CD4-positive, alpha-beta T cell treated with Interleukin-4 for 4 hours (primary cell): ENCODE measurements at places on chromosomes 16 and 17.
A peak's percentile ranks its signal among the peaks of the same experiment; 100 is the strongest.

GRCh38 chr17:17787568-17787967, 49.2 kb downstream of the SREBF1 start:
- DNase-seq: no peak

DNA sequence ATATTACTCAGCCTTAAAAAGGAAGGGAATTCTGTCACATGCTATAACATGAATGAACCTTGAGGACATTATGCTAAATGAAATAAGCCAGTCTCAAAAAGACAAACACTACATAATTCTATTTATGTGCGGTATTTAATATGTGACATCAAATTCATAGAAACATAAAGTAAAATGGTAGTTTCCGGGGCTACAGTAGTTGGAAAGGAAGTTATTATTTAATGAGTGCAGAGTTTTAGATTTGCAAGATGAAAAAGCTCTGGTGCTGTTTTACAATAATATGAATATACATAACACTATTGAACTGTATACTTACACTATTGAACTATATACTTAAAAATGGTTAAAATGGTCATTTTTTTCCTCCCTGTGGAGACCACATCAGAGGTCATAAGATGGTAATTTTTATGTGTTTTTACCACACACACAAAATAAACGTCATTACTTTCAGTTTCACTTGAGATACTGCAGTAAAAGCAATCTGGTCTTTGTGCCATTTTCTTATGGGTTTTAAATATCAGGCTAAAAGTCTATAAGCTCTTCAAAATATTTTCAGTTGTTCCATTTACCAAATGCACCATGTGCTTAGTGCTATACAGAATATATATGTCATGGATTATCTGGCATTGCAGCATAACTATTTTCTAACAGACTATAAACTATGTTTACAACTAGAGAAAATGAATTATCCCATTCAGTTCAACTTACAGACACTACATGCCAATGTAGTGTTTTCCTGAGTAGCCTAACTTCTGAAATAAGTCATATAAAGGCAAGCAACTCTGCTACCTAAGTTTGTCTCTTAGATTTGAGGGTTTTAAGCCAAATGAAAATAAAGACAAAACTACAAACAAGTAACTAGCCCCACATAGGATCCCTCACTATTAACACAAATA, 90.9 kb downstream of the SPAG9 start:
- peak; percentile 59 for DNase-seq

- peak; percentile 13 for DNase-seq
Observed at GRCh38 chr17:18257268-18257981, 1.1 kb downstream of the FLII start.

DNA sequence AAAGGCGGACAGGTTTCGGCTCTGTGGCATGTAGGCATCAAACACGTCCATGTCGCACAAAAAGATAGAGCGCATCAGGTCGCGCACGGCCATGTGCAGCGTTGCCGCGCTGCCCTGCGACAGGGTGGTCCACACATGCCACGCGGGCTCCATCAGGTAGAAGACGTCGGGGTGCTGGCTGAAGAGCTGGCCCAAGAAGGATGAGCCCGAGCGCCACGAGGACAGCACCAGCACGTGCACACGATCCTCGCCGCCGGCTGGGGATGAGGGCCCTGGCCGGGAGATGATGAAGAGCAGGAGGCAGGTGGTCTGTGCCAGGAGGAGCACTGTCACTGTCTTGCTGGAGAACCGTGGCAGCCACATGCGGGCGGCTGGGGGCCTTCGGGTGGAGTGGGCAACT, 5.9 kb downstream of the CHST5 start:
- no peak for DNase-seq

GRCh38 chr16:2990891-2991290, 10.6 kb upstream of the PKMYT1 start:
- no peak for DNase-seq

DNA sequence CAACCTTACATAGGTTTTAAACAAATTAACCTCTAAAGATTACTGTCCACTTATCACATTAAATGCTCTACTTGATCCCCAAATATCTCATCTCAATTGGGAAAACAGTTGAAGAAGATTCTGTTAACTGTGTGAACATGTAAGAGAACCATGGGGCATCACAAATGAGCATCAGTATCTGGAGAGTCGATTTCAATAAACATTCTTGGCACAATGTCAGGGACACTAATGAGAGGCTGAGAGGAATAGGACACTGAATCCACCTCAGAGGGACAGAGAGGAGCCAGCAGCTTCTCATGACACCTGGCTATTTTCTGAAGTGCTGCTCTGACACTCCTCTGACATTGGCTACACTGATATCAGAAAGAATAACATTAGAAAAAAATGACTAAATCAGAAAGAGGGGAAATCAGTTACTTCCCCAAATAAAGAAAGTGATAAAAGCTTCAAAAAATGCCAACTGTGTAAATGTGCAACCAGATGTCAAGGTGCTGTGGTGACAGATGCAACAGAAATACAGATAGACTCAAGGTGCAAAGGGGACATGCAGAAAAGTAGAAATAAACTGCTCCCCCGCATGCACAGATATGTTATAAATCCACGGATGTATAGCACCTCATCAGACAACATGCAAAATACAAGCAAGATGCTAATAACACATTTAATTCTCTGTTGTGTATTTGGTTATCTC, 67.4 kb downstream of the SNX11 start:
- no peak for DNase-seq

DNA sequence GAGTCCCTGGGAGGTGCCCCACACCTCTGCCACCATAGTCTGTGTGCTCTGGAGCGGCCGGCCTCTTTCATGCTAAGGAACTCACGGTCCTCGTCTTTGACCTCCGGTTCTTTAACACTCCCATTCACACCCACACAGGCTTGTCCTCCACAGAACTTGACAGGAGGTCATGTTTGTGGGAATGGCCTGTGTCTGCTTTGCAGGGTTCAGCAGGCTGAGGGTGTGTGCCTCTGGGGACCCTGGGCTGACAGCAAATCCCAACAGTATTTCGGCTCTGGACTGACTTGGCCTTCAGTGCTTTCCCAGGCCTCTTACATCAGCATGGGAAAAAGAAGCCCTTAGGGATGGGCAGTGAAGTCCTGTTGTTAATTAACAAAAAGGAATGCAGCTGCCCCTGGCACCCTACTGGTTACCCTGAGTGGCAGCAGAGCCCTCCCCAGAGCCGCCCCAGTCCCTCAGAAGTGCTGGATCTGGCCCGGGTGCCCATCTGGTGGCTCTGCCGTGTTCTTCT, 35.4 kb upstream of the ADORA2B start:
- no peak for DNase-seq

GRCh38 chr17:63173903-63174302, 207.9 kb downstream of the TANC2 start:
- no peak for DNase-seq

DNA sequence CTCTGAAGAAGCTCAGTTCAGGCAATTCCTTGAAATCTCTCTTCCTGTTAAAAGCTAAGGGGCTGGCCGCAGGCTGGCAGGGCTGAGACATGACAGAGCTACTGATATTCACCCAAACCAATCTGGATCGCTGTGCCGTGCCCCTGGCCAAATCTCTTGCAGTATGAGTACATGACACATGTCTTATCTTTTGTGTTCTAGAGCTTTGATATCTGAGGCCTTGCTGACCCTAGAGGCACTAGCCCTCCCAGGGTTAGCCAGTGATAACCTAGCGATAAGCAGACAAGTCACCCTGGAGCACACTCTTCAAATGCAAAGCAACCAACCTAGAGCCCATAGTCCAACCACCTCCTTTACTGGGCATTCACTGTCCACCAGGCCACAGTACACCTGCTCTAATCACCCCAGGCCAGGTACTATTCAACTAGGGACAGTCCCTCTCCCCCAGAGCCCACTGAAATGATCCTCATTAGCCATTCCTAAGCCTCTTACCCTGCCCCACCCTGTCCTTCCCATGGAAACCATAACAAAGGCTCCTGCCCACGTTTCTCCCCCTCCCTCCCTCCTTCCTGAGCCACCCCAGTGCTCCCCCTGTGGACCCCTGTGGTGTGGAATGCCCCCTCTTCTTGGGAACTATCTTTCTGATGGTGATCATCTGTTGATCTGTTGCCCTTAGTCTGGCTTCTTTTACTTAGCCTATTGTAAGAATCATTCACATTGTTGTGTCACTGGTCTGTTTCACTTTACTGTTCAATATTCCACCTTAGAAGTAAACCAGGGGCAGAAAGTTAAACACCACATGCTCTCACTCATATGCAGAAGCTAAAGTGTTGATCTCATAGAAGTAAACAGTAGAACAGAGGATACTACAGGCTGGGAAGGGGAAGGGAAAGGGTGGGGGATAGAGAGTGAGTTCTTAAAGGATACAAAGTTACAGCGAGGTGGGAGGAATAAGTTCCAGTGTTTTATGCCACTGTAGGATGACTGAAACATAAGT, 52.5 kb downstream of the TEKT5 start:
- DNase-seq: no peak
